Hindlimb muscle (tissue), 1 donor: ENCODE measurements at places on chromosomes 3 and 15. TPM values are rescaled to one million over a fixed set of nuclear protein-coding genes. Genes with fewer than 3 reads are reported as not detected.

GRCh38 chr3:150264561-150265279 is 143.4 kb upstream of the TSC22D2 start:
- DNase-seq, result no peak

- DNase-seq, result no peak
Measured at GRCh38 chr3:8757551-8758518, 11.6 kb downstream of the OXTR start.

FAM174B gene
- polyA plus RNA-seq, result 21.0 TPM

SEMA3F gene
- polyA plus RNA-seq, result 13.0 TPM
